ENCODE measurements at places on chromosomes 1 and 21.

DNA sequence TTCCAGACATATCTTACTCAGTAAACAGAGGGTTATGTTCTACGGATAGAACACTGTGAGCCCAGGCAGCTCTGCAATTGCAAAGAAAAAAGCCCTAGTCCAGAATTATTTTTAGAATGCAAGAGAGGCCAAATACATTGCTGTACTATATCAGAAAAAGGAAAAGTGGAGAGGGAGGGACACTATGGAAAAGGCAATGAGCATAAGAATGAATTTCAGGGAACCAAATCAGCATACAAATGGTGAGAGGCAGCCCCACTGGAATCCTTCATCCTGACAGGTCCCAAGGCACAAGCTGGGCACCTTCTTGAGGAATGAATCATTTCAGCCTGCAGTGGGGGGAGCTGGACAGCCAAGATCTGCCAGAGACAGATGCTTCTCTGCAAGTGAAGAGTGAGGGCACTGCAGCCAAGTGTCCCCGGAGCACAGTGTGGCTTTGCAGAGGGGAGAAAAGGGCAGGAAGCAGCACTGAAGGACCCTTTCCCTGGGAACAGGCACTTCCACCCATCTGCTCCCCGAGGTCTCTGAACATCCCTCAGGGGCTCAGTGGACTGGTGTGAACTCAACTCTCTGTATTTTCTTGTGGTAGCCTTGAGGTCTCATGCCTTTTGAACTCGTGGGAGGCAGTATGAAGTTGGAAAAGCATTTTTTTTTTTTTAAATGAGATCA is 115.6 kb downstream of the XCL2 start:
- DNase-seq: no peak

DNA sequence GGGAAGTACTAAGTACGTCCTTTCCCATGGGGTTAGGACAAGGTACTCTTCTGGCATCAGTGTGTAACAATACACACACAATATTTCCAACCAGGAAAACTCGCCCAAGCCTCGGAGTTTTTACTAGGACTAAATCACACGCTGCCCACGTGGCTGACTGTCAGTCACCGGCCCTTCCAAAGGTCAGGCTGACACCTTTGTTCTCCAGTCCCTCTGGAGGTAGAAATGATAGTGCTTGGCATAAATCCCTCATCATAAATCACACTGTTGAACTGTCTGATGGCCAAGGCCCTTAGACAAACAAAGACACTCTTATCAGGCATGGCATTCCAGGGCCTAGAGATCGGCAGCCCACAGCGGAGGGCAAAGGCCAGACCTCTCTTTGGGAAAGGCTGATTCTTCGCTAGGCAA is 16.9 kb upstream of the SLAMF9 start:
- DNase-seq: no peak

GRCh38 chr1:82604524-82604923 is 803.8 kb downstream of the ADGRL2 start:
- no peak for DNase-seq

GRCh38 chr1:212624976-212625501 is 16.5 kb downstream of the ATF3 start:
- no peak for DNase-seq

GRCh38 chr1:247421074-247421473 is 5.1 kb downstream of the NLRP3 start:
- no peak for DNase-seq

DNA sequence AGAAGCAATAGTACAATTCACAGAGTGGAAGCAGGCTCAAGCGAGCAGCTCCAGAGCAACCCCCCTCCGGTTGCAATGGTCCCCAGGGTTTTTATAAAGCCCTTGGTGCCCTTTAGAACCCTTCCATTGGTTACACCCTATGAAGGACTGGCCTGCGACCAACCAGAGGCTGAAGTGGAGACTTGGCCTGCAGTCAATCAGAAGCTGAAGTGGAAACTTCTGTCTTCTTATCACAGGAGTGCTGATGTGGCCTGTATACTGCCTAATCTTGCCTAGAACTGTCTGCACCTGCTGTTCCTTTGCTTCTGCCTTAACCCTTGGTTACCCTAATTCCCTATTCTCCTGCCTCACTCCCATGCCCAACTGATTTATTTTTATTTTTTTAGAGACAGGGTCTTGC is 15.4 kb upstream of the FRRS1 start:
- no peak for DNase-seq

DNA sequence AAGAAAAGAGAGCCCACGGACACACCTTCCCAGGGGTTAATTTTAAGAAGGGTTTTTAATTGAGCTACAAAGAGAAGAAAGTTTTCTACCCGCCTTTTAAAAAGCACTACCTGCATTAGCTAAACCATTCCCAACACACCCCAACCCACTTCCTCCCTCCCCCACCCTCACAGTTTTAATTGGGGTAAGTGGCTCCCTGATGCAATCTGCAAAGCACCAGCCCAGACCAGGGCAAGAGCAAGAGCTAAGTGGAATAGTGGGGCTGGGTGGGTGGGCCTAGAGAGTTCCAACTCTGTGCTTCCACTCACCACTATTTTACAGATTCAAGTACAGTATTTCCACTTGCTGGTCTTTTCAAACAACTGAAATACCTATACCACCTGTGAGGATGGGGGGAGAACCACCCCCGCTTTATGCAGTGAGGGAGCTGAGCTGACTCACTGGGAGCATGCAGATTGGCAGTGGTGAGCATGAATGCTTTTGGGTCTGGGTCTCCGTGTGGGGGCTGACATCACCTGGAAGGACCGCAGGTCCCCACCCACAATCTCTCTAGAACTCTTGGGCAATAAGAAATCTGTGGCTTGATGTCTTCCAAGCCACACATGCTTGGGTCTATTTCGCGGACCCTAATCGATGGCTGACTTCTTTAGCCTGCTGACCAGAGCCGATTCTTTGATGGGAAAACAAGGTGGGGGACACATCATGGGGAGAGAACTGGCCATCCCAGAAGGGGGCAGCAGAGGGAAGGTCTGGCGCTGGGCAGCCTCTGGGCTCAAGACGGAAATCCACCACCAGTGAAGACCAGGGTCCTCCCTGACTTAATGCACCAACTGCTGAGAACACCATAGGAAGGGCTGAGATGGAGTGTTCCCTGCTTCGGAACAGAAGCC is 95.5 kb downstream of the SSBP3 start:
- no peak for DNase-seq

DNA sequence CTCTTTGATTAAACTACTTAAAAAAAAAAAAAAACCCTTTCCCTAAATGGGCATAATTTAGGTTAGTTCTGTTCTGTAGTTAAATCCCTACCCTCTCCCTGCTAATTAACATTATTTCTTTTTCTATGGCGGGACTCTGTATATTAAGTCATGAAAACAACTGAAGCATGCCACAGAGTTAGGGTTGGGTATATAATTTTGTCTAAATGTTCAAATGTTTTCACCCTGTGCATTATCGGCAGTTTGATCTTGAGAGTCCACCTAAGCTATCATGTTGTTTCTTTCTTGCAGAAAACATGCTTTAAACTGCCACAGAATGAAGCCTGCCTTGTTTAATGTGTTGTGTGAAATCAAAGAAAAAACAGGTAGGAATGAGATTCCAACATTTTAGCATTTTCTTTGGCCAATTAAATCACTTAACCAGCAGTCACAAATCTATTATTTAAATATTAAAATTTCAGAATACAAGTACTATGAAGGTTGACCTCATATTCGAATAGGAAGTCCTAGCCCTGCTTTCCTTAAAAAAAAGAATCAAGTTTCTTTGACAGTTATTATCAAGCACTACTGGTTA is 4.0 kb downstream of the PBX1 start:
- DNase-seq: no peak

DNA sequence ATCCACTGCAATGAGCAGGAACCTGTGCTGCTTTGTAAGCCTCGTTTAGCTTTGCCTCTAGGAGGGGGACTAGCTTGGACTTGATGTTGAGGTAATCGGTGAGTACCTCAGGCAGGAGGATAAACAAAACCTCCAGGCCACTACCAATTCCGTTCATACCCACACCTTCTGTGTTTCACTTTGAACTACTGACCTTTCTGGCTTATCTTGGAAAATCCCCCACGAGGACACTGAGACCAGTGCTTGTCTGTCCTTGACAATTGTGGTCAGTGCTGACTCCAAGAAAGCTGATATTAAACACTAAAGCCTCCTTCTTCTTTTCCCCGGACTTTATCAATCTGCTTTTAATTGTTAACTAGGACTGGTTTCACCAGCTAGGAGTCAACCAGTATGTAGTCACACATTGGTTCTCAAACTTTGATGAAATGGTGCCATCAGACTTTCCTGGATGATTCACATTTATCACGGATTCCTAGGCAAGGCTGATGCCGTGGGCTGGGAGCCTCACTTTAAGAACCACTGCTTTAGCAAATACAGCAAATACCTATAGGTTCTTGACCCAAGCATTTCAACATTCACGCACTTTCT is 52.7 kb downstream of the TGFB2 start:
- DNase-seq: no peak

GRCh38 chr21:41458121-41458520 is 32.1 kb downstream of the MX1 start:
- no peak for DNase-seq

- no peak for DNase-seq
These were observed 69.5 kb upstream of the HUNK start for GRCh38 chr21:31803039-31804007.

DNA sequence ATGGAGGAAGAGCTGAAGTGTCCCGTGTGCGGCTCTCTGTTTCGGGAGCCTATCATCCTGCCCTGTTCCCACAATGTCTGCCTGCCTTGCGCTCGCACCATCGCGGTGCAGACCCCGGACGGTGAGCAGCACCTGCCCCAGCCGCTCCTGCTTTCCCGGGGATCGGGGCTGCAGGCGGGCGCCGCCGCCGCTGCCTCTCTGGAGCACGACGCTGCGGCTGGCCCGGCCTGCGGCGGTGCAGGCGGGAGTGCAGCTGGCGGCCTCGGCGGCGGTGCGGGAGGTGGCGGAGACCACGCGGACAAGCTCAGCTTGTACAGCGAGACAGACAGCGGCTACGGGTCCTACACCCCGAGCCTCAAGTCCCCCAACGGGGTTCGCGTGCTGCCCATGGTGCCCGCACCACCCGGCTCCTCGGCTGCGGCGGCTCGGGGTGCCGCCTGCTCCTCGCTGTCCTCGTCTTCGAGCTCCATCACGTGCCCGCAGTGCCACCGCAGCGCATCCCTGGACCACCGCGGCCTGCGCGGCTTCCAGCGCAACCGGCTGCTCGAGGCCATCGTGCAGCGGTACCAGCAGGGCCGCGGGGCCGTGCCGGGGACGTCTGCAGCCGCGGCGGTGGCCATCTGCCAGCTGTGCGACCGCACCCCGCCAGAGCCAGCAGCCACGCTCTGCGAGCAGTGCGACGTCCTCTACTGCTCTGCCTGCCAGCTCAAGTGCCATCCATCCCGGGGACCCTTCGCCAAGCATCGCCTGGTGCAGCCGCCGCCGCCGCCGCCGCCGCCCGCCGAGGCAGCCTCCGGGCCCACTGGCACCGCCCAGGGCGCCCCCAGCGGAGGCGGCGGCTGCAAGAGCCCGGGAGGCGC is 1.3 kb downstream of the TRIM67 start:
- DNase-seq: no peak

DNA sequence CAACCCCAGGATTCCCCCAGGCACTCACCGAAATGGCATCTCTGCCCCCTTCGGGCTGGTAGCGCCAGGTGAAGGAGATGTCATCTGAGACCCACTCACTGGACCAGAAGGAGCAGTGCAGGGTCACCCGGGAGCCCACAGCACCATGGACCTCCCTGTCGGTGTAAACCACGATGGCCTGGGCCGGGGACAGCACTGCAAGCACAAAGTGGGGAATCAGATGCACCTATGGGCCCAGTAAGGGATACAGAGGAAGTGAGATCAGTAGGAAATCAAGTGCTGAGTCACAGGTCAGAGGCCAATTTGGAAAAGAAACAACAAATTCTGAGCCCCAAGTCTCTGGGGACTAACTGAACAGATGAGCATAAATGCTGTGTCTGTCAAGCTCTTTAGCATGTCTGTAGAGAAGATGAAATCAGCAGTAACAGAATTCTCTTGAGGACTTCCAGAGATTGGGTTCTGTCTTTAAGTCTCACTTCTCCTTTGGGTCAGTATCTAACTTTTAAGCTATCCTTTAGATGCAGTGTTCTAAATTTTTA is 2.5 kb downstream of the MPZ start:
- no peak for DNase-seq

DNA sequence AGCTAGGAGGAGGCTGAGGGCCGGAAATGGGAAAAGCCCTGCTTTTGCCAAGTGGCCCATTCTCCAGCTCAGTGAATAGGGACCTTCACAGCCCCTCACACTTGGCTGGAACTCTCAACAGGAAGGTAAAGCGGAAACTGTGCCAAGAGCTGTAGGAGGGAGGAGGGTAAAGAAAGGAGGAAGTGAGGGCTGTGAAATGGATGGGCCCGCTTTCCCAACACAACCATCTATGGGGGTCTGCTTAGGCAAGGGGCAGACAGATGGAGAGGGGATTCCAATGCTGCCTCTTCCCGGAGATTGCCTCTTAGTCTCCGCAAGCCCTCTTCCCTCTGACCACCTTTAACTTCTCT is 5.2 kb downstream of the INKA2 start:
- no peak for DNase-seq

DNA sequence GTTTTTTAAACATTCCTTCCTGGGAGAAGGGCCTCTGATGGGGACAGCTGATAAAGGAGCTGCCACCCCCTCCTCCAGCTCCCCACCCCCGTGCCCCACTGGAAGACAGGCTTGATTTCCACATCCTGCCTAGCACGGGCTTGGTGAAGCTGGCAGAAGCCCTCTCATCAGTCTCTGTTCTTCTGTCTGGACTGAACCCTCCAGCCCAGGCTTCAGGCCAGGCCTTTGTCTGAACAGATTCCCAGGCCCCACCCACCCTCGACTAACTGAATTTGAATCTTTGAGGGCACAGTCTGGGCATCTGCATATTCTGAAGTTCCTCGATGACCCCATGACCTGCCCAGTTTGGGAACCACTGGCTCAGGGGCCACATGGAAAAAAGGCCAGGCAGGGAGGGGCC is 75.3 kb downstream of the CD58 start:
- no peak for DNase-seq

- DNase-seq: no peak
These were observed 30.7 kb upstream of the KIAA1614 start for GRCh38 chr1:180881806-180882509.

GRCh38 chr1:2137257-2138121 is 57.1 kb downstream of the FAAP20 start:
- DNase-seq: no peak

DNA sequence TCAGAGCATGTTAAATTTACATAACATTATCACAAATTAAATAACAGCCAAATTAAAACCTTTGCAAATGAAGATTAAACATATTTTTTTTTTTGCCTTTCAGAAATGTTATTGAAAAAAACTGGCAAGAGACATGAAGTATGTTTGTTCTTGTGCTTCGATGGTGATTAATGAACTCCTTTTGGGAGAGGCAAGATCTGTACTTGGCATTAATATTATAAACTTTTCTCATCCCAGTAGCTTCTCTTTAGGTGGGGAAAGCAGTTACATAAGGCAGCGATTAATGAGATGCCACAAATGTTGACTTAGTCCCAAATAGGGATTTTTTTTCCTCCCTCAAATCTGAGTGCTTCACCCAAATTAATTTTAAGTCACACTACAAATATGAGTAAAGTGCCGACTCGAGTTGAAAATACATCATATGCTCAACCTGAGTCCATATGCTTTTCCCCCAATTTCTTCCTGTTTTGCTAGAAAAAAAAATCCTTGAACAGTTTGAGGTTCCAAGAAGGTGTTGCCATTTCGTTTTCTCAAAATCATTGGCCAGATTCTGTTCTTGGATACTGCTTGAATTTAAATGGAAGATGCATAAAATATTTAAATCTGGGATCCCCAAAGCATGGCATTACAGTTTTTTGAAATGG is 294.5 kb downstream of the VAV3 start:
- no peak for DNase-seq

Data from effector CD8-positive, alpha-beta T cell (primary cell).